NCI-H446 treated with DMSO at 0.1 percent for 48 hours (cell line): ENCODE measurements at places on chromosomes 3 and 15.

DNA sequence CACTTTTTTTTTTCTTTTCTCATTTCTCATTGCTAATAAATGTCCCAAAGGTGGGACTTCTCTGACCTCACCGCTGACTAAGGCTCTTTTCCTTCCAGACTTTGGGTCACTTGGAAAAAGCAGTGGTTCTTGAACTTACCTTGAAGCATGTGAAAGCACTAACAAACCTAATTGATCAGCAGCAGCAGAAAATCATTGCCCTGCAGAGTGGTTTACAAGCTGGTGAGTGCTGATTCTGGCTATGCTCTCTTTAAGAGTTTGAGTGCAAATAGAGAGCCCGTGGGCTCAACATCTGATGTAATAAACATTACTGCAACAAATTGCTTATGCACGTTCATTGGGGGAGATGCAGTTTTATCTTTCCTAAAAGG lies 2.0 kb downstream of the BHLHE40 start:
- DNase-seq, result no peak

DNA sequence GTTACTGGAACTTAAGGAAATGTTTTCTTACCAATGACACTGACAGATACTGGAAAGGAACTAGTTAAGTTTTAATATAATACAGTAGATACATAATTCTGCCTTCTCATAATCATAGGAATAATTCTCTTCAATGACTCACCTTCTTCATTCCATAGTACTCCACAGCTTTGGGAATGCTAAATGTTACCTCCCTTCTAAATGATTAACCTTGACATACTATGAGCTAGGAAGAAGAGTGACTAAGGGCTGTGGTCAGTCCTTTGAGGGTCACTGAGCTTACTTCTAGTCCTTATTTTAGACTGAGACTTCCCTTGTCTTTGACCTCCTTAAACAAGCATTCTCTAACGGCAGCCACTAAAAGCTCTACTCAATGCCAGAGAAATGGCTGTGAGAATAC lies 69.6 kb upstream of the PPIB start:
- DNase-seq, result no peak

DNA sequence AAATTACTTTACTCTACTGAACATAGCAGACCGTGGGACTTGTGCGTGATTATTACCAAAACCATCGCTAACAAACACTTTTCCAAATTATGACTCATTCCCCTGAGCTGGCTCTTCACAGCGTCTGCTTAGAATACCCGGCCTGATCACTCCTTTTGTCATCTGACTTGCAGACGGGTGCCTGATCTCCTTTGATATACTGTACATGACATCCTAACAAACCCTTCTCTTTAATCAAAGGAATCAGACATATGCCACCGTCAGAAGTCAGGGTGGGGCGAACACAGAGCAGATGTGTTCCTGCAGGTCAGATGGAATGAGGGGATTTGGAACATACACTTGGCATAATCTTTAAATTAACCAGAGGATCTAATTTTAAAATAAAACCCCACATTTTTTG lies 48.5 kb upstream of the SH3GL3 start:
- no peak for DNase-seq

DNA sequence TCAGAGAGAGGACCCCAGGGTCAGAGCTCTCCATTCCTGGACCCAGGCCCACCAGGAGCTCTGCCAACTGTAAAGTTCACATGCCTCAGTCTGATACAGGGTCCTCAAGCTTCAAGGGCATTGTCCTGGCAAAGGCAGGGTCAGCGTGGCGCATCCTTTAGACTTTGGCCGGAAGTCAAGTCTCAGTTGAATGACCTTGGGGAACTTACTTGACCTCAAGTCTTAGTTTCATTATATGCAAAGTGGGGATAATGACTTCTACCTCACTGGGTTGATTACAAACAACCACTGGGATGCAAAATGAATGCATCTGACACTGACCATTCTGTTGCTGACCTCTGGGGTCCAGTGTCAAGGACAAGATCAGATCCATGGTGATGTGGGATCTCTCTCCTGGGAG lies 70.6 kb upstream of the CTSH start:
- no peak for DNase-seq

DNA sequence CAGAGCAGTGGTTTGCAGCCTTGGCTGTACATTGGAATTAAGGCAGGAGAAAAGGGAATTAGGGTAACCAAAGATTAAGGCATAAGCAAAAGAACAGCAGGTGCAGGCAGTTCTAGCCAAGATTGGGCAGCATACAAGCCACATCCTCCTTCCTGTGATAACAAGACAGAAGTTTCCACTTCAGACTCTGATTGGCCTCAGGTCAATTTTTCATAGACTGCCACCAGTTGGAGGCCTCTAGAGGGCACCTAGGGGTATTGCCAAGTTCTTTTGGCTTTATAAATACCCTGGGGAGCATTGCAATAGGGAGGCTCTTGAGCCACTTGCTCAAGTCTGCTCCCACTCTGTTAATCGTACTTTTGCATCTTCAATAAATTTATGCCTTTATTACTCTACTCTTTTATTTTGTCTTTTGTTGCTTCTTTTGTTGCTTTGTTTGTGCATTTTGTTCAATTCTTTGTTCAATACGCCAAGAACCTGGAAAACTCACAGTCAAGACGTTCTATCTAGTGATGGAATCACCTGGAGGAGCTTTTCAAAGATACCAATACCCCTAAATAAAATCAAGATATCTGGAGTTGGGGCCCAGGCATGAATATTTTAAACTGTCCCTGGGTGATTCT lies 32.2 kb upstream of the FMN1 start:
- DNase-seq, result no peak

GRCh38 chr3:49359623-49360022 lies 1.5 kb upstream of the GPX1 start:
- no peak for DNase-seq

DNA sequence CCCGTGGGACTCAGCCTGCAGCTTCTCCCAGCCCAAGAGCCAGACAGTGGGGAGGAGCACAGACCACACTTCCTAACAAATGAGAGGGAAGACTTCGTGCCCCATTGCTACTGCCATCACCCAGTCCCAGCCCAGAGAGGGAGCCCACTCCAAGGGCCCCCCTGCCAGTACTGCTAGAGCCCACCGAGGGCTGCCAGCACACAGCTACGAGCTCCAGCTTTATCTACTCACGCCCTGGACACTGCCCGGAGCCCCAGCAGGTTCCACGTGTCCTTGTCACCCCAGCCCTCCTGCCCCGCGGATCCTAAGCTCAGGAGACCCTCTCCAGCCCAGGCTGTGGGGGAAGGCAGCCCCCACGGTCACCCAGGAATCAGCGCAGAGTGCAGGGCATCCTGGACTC lies 1.9 kb downstream of the GOLGA8A start:
- DNase-seq, result no peak

GRCh38 chr3:37993460-37993819 lies 2.9 kb downstream of the VILL start:
- DNase-seq, result no peak

GRCh38 chr3:196868297-196868661 lies 559 bp downstream of the SENP5 start:
- DNase-seq, result no peak

- DNase-seq, result no peak
These were observed 36.4 kb downstream of the ETFA start for GRCh38 chr15:76274821-76275220.

- DNase-seq, result no peak
These were observed 36.8 kb upstream of the NEO1 start for GRCh38 chr15:73015493-73015892.

DNA sequence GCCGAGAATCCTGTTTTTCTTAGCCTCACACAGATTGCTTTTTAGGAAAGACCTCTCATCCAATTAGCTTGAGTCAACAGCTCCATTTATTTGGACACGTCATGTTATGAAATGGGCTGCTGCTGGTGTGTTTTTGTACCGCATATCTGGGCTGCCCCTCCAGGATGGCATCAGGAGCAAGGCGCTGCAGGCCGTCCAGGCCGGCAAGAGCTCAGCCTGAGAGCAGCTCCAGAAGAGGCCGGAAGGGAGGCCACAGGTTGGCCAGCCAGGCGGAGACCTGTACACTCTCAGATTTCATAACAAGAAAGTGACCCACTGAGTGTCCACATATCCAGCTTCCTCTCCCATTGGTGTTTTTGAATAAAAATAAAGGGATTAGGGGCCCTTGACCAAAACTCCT lies 28.3 kb downstream of the FOXL2NB start:
- no peak for DNase-seq

- peak; percentile 16 for DNase-seq
These were observed 51.7 kb downstream of the ARNT2 start for GRCh38 chr15:80455668-80456442.

DNA sequence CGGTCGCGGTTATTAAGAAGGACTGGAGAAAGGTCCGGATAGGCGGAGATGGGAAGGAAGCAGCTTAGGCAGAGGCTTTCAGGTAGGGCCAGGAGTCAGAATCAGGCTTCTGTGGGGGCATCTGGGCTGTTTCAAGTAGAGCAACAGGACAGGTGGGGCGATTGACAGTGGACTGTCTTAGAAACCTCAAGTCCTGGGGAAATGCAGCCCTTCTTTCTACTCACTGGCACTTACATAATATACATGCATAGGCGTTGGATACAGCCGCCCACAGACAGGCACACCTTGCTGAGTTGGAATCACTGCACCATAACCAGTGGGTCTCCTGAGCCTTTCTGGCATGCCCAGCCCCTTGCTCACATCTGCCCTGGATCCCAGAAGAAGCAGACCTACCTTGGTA lies 730 bp downstream of the MYD88 start:
- no peak for DNase-seq

DNA sequence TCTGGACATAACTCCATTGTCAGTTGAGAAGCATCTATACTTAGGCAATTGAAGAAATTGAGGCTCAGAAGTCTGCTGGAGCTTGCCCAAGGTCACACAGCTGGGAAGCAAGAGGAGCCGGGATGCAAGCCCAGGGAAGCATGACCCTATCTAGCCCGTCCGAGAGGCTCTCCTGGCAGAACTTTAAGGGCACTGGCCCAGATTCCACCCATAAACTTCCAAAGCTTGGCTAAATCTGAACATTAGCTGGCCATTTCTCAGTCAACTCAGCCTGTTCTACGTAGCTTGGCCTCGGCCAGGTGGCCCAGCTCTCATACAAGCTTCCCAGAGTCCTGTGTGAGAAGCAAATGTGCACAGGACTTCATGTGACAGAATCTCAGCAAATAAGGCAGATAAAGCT lies 75.8 kb downstream of the LRIG1 start:
- DNase-seq, result no peak

- no peak for DNase-seq
These were observed 421.0 kb upstream of the ZNF717 start for GRCh38 chr3:76206346-76206745.

- DNase-seq, result no peak
These were observed 235.3 kb downstream of the ARRDC4 start for GRCh38 chr15:98195796-98196195.

DNA sequence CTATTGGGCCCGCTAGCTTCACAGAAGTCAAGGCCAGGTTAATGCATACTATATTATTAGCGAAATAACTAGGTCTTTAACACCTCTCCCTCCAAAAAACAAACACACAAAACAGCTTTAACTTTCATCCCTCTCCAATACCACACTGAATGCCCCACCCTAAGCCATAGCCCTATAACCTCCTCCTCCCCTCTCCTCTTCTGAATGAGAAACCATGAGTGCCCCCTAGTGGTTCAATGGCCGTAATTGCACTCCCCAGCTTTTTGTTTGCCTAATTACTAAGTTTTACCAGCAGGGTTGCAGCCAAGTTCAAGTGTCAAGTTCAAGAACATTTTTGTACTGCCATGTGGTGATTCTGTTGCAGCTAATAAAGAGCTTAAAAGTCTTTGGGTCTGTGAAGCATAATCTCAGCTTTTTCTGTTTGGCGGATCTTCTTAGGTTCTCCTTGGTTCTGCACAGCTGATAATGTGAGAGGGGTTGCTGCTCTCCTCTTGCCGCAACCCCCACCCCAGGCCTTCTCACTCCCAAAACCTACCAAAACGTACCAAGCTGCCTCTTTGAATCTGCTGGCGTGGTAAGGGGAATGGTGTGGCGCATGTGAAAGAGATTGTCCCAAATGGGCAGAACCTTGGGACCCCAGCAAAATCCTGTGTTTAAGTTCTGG lies 57.9 kb downstream of the RPL22L1 start:
- peak; percentile 55 for DNase-seq

- DNase-seq, result peak; percentile 29
These were observed 189.2 kb upstream of the THRB start for GRCh38 chr3:24683633-24684384.

- DNase-seq, result no peak
These were observed 9.1 kb upstream of the AP2M1 start for GRCh38 chr3:184165543-184165942.

- no peak for DNase-seq
These were observed 37.0 kb downstream of the ATP8B4 start for GRCh38 chr15:50082066-50082465.

DNA sequence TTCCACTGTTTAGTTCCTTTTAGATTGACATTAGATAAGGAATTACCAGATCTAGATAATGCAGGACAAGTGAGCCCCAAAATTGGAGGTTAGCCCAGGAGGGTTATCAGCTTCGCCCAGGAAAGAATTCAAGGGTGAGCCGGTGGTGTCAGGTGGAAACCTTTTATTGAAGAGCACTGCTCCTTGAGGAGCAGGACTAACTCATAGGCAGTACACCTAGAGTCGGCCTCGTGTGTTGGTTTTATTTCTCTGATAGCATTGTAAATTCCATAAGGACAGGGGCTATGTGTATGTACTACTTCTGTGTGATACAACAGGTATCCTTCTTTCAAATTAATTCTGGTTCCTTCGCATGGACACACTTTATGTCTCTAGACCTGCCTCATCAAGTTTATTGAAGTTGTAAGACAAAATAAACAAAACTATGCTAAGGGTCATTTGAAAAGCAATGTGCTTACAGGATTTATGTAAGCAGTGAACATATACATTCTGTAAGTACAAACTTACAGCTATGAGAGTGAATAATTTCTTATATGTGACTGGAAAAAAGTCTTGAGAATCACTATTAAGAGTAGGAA lies 57.2 kb downstream of the SNX4 start:
- no peak for DNase-seq

GRCh38 chr15:41982133-41982930 lies 10.0 kb upstream of the EHD4 start:
- DNase-seq, result no peak

GRCh38 chr3:183944775-183945174 lies 60.1 kb upstream of the PARL start:
- DNase-seq, result no peak

DNA sequence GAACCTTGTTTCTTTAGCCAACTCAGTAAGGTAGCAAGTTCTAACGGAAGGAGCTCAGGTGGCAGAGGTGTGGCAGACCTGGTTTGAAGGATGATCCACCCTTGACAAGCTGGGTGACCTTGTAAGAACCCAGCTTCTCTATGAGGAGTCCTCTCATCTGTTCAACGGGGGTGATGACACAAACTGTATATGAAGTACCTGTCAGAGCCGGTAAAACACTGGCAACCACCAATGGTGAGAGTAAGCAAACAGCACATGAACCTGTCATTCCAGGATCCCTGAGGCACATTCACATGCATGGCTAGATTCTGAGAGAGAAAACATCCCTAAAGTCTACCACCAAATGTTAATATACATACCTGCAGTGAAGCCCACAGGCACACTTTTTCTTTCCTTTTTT lies 2.4 kb downstream of the SCAP start:
- DNase-seq, result no peak

DNA sequence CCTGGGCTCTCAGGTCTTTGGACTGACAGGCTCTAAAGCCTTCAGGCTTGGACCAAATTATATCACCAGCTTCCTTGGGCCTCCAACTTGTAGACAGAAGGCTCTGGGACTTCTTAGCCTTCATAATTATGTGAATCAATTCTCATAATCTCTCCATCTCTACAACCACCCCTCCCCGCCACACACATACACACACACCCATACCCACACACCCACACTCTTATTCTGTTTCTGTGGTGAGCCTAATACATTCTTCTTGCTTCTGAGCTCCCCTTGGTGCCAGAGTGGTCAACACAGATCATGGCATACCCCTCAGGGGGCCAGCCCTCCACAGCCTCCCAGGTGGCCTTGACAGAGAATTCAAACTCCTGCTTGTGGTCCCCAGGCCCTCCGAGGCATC lies 5.6 kb upstream of the NUP210 start:
- DNase-seq, result no peak
